Activated CD4-positive, alpha-beta T cell treated with anti-CD3 and anti-CD28 coated beads, Interleukin-2, Interleukin-6, amounts not matched to agents 100 ng/mL and 50 ng/mL, durations not matched to agents 16 hours and 8 hours (primary cell): ENCODE measurements at places on chromosomes 11 and 22.

GRCh38 chr11:73001615-73002014, 140.5 kb downstream of the FCHSD2 start:
- no peak for DNase-seq

DNA sequence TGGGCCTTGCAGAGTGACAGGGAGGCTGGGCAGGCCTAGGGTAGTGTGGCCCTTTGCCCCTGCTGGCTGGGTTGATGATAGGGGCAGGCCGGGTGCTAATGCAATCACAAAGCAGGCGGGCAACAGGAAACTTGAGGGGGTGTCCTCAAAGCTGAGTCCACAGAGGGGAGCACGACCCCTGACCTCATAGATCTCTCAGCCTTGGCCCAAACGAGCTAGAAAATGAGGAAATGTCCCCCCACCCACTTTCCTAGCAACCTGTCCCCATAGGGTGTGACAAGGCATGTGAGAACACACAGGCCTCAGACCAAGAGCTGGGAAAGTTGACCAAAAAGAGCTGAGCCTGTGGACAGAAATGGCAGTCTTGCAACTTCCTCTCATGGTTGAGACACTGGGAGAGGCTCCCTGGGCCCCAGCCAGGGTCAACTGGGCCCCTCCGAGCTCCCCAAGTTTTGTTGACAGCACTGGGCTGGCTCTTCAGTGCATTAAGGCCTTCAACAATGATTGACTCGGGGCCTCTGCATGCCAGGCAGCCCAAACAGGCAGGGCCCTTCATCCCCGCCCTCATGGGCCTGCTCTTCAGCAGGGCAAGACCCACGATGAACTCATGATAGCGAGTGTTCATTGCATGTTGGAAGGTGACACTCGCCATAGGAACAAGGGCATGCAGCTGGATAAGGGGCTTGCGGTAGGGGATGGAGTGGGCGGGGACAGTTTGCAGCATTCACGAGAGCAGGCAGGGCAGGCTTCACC, 9.8 kb upstream of the SPI1 start:
- DNase-seq: no peak

- no peak for DNase-seq
These were observed 36.9 kb downstream of the OR6Q1 start for GRCh38 chr11:58067685-58068084.

- DNase-seq: no peak
These were observed 65.0 kb downstream of the BUD13 start for GRCh38 chr11:116707746-116708145.

DNA sequence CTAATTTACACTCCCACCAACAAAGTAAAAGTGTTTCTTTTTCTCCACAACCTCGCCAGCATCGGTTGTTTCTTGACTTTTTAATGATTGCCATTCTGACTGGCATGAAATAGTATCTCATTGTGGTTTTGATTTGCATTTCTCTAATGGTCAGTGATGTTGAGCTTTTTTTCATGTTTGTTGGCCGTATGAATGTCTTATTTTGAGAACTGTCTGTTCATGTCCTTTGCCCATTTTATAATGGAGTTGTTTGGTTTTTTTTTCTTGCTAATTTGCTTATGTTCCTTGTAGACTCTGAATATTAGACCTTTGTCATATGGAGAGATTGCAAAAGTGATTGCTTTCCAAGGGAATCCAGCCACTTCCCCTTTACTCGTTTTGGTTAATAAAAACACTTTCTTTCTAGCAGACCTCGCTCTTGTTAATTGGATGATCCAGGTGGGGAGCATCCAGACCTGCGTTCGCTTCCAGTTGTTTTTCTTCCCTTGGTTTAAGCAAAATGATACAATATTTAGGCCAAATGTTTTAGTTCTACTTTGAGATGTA, 17.1 kb upstream of the APOL4 start:
- no peak for DNase-seq

GRCh38 chr11:12110714-12111548, 541 bp downstream of the MICAL2 start:
- DNase-seq: peak; percentile 40

DNA sequence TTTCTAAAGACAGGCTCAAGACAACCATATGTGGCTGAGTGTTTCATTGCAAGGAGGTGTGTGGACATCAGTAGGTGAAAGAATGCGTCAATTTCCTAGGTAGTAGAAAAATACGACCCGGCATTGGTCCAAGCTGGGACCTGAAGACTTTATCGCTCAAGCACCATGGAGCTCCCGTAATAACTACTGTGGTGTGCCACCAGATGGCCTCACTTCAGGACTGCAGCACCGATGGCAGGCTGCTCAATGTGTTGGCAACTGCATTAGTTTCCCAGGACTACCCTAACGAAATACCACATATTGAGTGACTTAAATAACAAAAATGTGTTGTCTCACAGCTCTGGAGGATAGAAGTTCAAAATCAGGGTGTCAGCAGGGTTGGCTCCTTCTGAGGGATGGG, 72.4 kb upstream of the FAT3 start:
- no peak for DNase-seq

- peak; percentile 82 for DNase-seq
These were observed 1335.9 kb downstream of the TBC1D22A start for GRCh38 chr22:48098243-48098920.

DNA sequence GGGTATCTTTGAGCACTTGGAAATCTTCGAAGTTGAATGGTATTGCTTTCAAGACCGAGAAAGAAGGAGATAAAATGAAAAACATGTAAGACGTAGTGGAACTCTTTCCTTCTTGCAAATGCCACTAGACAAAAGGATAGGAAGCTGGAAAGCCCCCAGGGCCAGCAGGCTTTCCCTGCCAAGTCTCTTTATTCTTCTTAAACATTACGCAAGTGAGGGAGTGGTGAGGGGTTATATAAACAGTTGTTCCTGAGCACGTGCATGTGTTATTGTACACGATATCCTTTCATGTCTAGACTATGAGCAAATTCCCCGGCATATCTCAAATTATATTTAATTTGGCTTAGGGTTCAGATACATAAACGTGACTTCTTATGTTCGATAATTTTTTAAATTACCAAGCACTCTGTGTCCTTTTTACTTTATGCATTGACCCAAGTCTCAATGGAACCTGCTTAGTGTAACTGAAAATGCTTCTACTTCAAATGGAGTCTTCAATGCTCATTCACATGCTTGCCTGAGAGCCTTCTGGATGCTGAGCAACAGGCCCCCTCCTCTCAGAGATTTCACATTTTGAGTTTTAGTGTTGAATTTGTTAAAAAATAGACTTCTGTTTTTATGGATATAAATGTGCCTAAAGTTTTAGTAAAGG, 59.0 kb downstream of the PPP2R1B start:
- no peak for DNase-seq

- no peak for DNase-seq
These were observed 65.5 kb upstream of the TTC12 start for GRCh38 chr11:113248702-113249490.

DNA sequence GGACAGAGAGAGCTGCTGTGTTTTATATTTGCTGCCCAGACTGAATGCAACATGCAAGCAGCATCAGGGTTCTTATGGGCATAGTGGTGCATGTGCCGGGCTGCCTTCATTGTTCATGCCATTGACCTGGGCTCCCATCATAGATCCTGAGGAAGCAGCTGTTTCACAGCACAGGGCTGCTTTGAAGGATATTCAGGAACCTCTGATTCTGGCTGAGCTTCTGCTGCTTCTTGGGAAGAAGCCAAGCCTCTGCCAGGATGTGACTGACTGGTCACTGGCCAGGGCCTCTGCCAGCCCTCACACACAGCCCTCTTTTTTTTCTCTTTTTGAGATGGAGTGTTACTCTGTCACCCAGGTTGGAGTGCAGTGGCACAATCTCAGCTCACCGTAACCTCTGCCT, 43.3 kb downstream of the CYB5R2 start:
- DNase-seq: no peak

DNA sequence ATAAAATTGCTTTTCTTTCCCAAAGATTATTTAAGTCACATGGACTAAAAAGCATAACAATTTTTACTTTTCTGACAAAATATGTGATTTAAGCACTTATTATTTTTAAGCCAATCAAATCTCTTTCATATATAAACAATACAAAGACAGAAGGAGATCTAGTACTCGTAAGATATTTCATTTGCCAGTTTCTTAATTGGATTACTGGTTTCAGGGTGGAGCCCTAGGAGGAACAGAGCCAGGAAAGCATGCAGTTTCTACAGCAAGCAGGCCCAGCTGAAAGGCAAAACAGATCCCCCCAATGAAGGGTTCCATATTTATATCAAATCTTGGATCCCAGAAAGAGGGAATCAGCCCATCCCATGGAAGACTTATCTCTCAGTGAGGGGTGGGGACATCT, 177.0 kb downstream of the KIF18A start:
- no peak for DNase-seq

GRCh38 chr22:22803285-22803853, 84.2 kb upstream of the IGLL5 start:
- no peak for DNase-seq

DNA sequence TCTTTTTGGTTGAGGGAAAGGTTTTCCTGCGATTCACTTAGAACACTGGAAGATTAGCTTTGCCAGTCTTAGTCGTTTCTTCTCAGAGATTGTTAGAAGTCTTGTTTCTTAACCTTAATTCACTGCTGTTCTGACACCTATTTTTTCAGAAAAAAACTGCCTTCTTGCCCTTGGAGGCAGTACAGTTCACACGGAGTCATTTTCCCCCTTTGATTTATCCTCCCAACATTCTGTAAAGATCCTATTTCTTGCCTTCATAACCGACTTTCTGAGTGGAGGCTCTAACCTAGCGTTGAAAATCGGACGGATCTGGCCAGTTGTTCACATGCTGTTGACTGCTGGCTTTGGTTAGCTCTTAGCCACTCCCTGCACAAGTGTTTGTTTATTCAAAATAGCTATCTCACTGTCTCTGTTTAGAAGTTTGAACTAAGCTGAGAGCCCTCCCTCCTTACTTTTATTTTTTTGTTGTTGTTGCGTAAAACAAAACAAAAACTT, 737 bp downstream of the BCL2L13 start:
- DNase-seq: peak; percentile 36

GRCh38 chr11:87038235-87038977, 672 bp downstream of the TMEM135 start:
- peak; percentile 47 for DNase-seq

DNA sequence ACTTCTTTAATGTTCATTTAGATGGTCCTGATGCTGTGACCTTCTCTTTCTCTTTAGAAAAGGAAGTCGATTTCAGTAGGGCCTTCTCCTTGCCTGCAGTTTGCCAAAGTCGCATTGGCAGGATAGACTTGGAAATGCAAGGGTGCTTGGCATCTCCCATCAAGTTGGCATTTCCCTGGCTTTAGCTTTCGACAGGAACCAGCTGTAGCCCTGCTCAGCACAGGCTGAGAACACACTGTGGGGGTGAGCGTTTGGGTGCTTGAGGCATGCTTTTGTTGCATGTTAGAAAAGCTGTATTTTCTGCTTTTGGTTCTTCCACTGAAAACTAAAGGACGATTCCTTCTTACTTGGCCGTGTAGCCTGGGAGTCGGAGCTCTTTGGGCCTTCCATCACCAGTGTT, 37.7 kb downstream of the LDLRAD3 start:
- DNase-seq: no peak

DNA sequence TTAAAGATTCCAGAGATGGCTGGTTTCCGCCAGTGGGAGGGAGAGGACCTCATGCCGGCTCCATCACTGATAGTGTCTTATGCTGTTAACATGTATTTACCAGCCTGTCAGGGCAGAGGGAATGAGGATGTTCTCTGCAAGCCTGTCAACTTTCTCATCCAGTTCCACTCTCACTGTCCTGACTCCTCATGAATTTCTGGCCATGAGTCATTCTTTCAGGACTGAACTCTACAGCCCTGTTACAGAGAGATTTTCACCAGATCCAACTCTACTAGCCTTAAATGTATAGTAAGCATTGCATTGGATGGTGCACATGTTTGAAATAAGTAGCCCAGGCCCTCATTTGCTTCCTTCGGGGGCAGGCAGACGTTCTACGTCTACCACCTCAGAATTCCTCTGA, 387.7 kb downstream of the TMEM135 start:
- no peak for DNase-seq

DNA sequence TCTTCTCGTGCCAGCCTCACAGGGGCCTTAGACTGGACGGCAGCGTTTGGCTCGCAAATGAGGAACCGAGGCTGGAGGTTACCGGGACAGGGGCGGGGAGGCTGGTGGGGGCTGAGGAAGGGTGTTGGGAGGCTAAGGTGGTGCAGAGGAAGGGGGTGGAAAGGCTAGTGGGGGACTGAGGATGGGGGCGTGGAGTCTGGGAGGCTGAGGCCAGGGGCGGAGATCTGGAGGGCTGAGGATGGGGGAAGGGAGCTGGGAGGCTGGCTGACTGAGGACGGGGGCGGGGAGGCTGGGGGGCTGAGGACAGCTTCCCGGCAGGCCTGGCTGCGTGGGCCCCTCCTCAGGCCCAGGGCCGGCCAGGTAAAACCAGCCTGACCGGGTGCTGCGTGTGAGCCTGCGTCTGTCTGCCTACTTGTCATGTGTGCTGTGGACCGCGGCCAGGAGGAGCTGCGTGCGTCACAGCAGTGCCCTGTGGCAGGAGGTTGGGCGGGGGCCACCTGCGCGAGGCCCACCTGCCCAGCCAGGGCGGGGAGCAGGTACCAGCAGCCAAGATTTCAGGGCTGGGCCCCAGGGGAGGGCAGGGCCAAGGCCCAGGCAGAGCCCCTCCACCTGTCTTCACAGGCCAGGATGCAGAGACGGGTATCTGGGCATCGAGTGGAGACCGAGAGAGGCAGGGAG, 9.4 kb upstream of the PIM3 start:
- DNase-seq: no peak

GRCh38 chr22:44207981-44208317, 27.2 kb downstream of the PARVG start:
- DNase-seq: no peak

DNA sequence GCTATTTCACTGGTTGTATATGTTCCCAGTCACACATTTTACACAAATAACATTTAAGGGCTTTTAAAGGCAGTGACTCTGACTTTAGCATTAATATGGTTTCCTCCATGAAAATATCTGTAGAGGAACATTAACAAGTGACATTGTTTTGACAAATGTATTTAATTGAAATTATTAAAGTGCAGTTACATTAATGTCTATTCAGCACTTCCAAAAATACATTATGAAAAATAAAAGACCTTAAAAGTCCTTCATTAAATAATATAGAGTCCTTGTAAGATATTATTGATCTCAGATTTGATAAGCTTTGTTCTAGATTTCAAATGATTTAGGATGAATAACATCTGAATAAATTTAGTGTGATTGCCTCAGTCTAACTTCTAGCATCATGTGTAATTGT, 951.9 kb upstream of the CHORDC1 start:
- DNase-seq: no peak

DNA sequence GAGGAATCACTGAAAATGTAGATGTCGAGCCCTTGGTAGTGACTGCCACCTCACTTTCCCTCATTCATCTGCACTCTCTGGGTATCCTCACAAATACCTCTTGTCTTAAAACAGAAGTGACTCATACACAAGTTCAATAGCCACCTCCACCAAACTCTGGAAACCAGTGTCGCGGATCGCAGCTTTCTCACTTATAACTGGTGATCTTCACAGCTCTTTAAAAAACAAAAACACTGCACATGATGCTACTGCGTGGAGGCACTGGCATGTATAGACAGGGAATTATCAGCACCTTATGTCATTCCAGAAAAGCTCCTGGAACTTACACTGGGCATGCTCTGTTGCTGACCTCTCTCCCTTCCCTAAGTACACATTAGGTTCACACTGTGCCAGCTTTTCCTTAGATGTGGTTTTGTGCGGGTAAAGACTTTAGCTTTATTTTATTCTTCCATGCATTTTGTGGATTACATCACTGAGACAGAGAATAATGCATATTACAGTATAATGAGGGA, 425.5 kb upstream of the CADM1 start:
- no peak for DNase-seq

- no peak for DNase-seq
These were observed 615.6 kb upstream of the KIRREL3 start for GRCh38 chr11:127616158-127616557.
